H1 (cell line): ENCODE measurements at places on chromosomes 7 and 10.

- no peaks in the 10 kb centered on the region for H3K27me3 ChIP-seq
- DNase-seq = no peak
- no peaks in the 10 kb centered on the region for H3K36me3 ChIP-seq
Observed at GRCh38 chr10:4775808-4776207, 50.2 kb upstream of the AKR1E2 start.

DNA sequence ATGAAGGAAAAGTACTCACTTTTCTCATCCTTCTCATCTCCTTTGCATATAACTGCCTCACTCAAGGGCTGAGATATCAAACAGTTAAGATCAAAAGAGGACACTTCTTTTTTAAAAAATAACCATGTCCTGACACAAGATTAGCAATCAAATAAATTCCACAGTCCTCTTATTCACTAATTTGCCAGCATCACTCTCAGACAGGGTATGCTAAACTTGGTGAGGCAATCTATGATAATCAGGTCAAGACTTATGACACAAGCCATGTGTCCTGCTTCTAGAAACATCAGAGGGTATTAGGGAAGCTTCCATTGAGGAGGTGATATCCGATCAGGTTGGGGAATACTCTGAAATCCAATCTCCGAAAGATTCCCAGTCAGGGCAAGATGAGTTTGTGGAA is 10.4 kb downstream of the PANK1 start:
- H3K27ac ChIP-seq = no peak overlapping the region
- no peaks in the 10 kb centered on the region for H3K4me1 ChIP-seq
- H3K27me3 ChIP-seq = no peaks in the 10 kb centered on the region
- peaks cover 27% of the 10 kb centered on the region for H3K36me3 ChIP-seq
- DNase-seq = no peak

- H3K4me3 ChIP-seq = no peak overlapping the region
- H3K36me3 ChIP-seq = no peaks in the 10 kb centered on the region
- H3K27ac ChIP-seq = no peak overlapping the region
- no peak for DNase-seq
- H3K27me3 ChIP-seq = no peaks in the 10 kb centered on the region
- peaks cover 14% of the 10 kb centered on the region for H3K4me1 ChIP-seq
Observed at GRCh38 chr10:112842832-112843360, 107.2 kb upstream of the TCF7L2 start.

DNA sequence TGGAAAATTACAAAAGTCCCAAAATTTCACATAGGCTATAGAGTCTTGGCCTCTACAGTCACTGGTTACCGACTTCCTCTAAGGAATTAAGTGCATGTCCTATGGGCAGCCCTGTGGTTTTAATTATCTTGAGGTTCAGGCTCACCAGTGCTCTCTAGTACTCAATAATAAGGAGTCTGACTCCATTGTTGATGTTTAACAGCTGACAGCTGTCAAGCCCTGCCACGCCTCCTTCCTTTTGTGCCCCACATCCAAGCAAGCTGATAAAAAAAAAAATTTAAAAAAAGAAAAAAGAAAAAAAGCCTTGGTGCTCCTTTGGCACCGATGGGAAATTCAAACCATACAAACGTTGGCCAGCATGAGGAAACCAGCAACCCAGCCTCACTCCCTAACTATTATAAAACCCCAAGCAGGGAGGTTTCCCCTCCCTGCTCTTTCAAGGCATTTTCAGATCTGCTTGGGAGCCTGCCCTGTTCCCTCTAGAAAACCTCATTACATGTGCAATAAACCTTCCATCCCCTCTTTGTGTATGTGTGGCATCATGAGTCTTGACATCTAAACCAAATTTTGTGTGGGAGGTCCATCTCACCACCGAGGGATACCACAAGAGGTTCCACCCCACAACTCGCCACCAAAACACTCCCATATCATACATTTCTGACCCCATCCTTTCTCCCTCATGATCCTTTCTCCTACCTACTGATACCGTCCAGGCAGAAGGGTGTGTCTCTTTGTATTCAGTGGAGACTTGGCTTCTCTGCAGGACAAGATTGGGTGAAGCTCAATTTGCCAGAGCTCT is 70.9 kb upstream of the CCDC71L start:
- no peak overlapping the region for H3K4me3 ChIP-seq
- no peaks in the 10 kb centered on the region for H3K27me3 ChIP-seq
- H3K36me3 ChIP-seq = no peaks in the 10 kb centered on the region
- DNase-seq = no peak
- H3K4me1 ChIP-seq = no peaks in the 10 kb centered on the region
- H3K27ac ChIP-seq = no peak overlapping the region
